ENCODE measurements at places on chromosomes 2 and 18.

- DNase-seq = no peak
These were observed 68.1 kb downstream of the ANTXR1 start for GRCh38 chr2:69081001-69081580.

DNA sequence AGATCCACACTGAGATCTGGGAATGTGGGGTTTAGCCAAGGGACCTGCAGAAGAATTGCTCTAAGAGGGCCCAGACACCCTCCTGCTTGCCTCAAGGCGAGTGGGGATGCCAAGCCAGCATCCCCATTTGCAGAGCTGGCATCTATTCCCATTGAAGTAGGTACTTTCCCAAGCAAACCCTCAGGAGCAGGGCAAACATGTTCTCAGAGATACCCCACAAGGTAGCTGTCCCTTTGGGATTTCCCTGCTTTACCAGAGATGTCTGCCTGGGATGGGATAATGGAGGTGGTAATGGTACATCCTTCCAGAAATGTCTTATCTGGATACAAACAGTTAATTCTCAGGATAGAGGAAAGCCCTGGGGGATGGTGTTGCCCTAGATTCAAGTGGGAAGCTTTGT lies 51.2 kb downstream of the GYPC start:
- DNase-seq = no peak

DNA sequence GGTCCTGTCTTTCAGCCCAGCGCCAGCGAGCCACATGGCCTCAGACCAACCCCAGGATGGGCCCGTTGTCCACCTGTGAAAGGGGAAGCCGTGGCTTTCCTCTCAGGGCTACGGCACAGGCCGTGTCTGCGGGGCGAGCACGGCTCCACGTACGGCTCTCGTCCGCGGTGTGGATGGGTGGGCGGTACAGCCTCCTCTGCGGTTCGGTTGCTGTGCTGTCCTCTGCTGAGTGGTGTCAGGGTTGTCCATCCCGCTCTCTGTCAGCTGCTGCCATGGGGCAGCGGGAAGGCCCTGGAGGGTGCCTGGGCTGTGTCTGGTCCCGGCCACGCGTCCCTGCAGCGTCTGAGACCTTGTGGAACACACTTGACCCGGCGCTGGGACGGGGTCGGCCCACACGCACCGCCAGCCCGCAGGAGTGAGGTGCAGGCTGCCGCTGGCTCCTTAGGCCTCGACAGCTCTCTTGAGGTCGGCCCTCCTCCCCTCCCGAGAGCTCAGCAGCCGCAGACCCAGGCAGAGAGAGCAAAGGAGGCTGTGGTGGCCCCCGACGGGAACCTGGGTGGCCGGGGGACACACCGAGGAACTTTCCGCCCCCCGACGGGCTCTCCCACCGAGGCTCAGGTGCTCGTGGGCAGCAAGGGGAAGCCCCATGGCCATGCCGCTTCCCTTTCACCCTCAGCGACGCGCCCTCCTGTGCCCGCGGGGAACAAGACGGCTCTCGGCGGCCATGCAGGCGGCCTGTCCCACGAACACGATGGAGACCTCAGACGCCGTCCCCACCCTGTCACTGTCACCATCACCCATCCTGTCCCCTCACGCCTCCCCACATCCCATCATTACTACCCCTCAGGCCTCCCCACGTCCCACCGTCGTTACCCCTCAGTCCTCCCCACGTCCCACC lies 128.7 kb downstream of the NFATC1 start:
- DNase-seq = no peak

GRCh38 chr2:75641587-75641986 lies 5.0 kb upstream of the MRPL19 start:
- DNase-seq = no peak

- no peak for DNase-seq
These were observed 9.6 kb upstream of the ALPK2 start for GRCh38 chr18:58638441-58638840.

DNA sequence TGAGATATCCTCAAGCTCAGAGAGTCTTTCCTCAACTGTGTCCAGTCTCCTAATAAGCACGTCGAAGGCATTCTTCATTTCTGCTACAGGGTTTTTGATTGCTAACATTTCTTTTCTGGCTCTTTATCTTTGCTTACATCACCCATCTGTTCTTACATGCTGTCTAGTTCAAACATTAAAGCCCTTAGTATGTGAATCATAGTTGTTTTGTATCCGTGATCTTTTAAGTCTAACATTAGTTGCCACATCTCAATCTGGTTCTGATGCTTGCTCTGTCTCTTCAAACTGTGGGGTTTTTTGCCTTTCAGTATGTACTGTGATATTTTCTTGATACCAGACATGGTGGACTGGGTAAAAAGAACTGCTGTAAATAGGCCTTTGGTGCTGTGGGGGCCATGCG lies 235.2 kb downstream of the SH3RF3 start:
- no peak for DNase-seq
